ENCODE measurements at places on chromosomes 1 and 21. TPM values are rescaled to one million over a fixed set of nuclear protein-coding genes. Genes with fewer than 3 reads are reported as not detected.

- peaks cover 32% of the 10 kb centered on the region for H3K4me1 ChIP-seq
- H3K27ac ChIP-seq: no peak overlapping the region
- H3K36me3 ChIP-seq: no peaks in the 10 kb centered on the region
Measured at GRCh38 chr1:167104256-167104633, 10.4 kb downstream of the STYXL2 start.

GRCh38 chr1:65119951-65120350 lies 28.1 kb upstream of the AK4 start:
- H3K27ac ChIP-seq: no peak overlapping the region
- DNase-seq: no peak
- H3K4me1 ChIP-seq: no peaks in the 10 kb centered on the region
- no peaks in the 10 kb centered on the region for H3K36me3 ChIP-seq

- no peaks in the 10 kb centered on the region for H3K4me1 ChIP-seq
- H3K27me3 ChIP-seq: peaks cover 2% of the 10 kb centered on the region
- no peak overlapping the region for H3K4me3 ChIP-seq
Measured at GRCh38 chr1:29397981-29398380, 161.7 kb downstream of the PTPRU start.

DNA sequence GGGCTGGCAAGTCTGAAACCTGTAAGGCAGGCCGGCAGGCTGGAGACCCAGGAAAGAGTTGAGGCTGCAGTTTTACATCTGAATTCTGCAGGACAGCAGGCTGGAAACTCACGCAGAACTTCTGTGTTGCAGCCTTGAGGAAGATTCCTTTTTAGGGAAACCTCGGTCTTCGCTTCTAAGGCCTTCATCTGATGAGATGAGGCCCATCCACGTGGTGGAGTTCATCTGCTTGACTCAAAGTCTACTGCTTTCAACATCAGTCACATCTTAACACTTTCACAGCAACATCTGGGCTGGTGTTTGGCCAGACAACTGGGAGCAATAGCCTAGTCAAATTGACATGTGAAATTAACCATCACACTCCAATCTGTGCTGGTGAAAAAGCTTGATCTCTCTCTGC lies 57.1 kb downstream of the EVA1C start:
- H3K4me1 ChIP-seq: no peaks in the 10 kb centered on the region
- H3K27ac ChIP-seq: no peak overlapping the region
- H3K27me3 ChIP-seq: no peaks in the 10 kb centered on the region
- no peaks in the 10 kb centered on the region for H3K36me3 ChIP-seq

DNA sequence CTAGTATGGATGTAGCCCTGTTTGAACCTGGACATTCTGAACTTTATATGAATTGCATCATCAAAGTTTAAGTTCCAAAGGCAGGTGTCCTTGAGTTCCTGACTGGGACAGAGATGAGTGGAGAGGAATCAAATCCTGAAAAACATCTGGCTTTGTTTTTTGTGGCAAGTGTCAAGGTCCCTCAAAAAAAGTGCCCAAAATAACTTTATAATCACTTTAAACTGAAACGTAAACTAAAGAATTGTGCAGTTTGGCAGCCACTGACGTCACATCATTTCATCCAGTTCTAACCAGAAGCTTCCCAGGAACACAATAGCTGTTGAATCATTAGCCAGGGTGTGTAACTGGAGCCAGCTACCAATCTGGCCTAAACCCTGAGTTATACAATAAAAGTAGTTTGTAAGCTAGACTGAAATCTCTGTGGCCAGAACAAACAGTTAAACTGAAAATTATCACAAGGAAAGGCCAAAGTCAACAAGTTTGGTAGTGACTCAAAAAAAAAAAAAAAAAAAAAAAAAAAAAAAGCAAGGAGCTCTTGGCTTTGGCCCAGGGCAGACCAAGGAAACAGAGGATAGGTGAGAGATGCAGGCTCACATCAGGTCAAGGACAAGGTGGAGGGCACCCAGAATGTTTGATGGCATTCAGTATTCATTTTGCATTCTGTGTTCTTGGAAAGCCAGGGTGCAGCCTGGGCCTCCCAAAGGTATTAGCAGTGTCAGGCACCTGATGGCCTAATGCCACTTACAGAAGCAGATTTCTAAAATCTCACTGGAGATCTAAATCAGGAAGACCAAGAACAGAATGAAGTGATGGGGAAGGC lies 74.3 kb downstream of the TNFSF18 start:
- no peaks in the 10 kb centered on the region for H3K4me1 ChIP-seq
- no peak overlapping the region for H3K27ac ChIP-seq
- H3K36me3 ChIP-seq: no peaks in the 10 kb centered on the region
- no peak for DNase-seq

DNA sequence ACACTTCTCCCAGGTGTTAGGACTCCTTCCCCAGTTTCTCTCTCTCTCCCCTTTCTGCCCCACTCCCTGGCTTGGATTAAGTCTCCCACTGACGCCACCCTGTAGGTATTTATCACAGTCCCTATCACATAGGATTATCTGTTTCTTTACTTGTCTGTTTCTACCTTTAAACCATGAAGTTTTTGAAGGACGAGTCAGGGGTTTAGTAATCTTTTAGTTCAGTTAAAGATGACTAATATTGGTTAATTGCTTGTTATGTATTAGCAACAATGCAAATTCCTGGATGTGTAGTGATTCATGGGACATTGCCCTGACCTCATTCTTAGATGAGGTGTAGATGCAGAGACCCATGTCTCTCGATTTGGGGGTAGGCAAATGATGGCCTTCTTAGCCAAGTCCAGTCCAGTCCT lies 6.4 kb downstream of the LAMC1 start:
- no peak overlapping the region for H3K27ac ChIP-seq
- H3K36me3 ChIP-seq: no peaks in the 10 kb centered on the region
- H3K27me3 ChIP-seq: peaks cover 83% of the 10 kb centered on the region

- no peak overlapping the region for H3K27ac ChIP-seq
- H3K27me3 ChIP-seq: no peaks in the 10 kb centered on the region
- no peaks in the 10 kb centered on the region for H3K4me1 ChIP-seq
- H3K36me3 ChIP-seq: no peaks in the 10 kb centered on the region
Measured at GRCh38 chr1:217363319-217363718, 267.6 kb downstream of the GPATCH2 start.

GRCh38 chr1:119136401-119136800 lies 4.1 kb downstream of the WARS2 start:
- no peaks in the 10 kb centered on the region for H3K27me3 ChIP-seq
- no peak for DNase-seq
- no peak overlapping the region for H3K27ac ChIP-seq
- H3K4me3 ChIP-seq: no peak overlapping the region

GRCh38 chr1:6329851-6330250 lies 63.7 kb downstream of the ACOT7 start:
- DNase-seq: no peak
- H3K4me3 ChIP-seq: no peak overlapping the region
- H3K27ac ChIP-seq: no peak overlapping the region
- H3K27me3 ChIP-seq: no peaks in the 10 kb centered on the region

DNA sequence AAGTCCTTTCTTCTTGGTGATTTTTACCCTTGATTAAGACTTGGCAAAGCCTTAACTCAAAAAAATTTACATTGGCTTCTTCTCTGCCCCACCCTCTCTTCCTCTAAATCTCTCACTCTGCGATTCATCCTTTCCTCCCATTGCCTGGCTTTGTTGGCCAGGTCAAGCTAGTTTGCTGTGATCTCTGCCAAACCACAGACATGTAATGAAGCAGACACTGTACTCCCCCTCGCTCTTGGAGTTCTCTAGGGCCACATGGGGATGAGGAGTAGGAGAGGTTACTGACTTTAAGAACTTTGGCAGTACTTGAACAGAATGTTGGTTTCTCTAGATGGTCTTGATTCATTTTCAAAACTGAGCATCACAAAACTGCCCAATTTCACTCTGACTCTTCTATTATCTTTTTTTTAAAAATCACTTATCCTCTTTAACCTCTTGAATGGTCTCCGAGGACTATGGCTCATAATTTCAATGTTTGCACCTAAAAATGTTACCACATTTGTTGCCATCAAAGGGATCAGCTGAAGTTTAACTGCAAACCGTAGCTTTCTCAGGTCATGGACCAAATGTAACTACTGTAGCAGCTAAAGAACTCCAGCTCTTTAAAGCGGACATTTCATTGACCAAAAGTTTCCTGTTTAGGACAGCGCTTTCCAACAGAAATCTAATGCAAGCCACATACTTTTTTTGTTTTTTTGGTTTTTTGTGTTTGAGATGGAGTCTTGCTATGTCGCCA lies 62.7 kb upstream of the IPO9 start:
- DNase-seq: no peak
- H3K27me3 ChIP-seq: peaks cover 5% of the 10 kb centered on the region
- H3K27ac ChIP-seq: no peak overlapping the region

DNA sequence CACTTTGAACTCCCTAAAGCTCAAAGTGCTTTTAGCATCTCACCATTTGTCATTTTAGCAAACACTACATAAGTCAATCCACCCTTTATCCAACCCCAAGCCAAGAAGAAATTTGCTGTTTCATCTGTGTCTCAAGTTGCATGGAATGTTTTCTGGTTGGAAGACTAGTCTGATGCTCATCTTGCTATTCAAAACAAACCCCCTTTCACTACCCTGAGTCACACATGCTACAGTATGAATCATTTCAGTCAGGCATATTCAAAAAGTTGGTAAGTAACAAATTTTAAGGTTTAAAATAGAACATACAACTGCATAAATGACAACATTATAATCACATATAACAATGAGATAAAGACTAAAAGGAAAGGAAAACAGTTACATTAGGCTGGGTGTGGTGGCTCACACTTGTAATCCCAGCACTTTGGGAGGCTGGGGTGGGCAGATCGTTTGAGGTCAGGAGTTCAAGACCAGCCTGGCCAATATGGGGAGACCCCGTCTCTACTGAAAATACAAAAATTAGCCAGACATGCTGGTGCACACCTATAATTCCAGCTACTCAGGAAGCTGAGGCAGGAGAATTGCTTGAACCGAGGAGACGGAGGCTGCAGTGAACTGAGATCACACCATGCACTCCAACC lies 38.7 kb downstream of the DSTYK start:
- peaks cover 27% of the 10 kb centered on the region for H3K4me1 ChIP-seq
- H3K27me3 ChIP-seq: no peaks in the 10 kb centered on the region
- H3K27ac ChIP-seq: no peak overlapping the region
- DNase-seq: no peak
- H3K36me3 ChIP-seq: peaks cover 9% of the 10 kb centered on the region

- no peak overlapping the region for H3K4me3 ChIP-seq
- H3K4me1 ChIP-seq: peaks cover 9% of the 10 kb centered on the region
- peaks cover 35% of the 10 kb centered on the region for H3K27me3 ChIP-seq
- peaks cover 21% of the 10 kb centered on the region for H3K36me3 ChIP-seq
- no peak for DNase-seq
Measured at GRCh38 chr1:29122682-29123052, 1.0 kb downstream of the TMEM200B start.

DNA sequence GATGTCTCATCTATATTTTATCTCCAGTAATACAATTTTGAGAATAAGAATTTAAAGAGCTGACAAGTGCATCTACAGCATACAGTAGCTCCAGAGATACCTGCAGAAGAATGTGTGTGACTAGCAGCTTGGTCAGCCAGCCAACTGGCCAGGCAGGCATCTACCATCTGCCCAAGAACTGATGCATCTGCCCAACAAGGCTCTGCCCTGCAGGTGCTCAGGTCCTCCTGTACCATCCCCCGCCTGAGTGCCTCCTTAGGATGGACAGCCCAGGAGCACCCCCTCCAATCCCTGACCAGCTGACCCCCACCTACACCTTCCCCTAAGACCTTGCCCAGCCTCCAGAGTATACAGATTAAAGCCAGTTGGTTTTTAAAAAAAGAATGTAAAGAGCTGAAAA lies 30.3 kb downstream of the TMEM69 start:
- H3K36me3 ChIP-seq: peaks cover 5% of the 10 kb centered on the region
- H3K27me3 ChIP-seq: no peaks in the 10 kb centered on the region
- H3K4me1 ChIP-seq: no peaks in the 10 kb centered on the region
- DNase-seq: no peak
- H3K27ac ChIP-seq: no peak overlapping the region

DNA sequence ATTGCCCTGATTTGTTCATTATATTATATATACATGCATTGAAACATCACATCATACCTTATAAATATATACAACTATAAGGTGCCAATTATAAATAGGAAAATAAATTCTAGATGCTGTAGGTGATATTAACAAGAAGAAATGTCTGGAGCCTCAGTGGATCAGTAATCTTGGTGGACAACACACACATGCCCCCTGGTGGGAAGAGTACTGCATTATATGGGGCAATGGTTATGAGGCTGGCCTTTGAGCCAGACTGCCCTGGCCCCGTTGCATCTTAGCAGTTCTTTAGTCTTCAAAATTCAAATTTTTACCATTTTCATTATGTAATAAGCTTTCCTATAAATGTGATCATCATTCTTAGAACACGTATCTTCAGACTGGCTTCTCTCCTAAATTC lies 335.0 kb upstream of the GREM2 start:
- no peak overlapping the region for H3K4me3 ChIP-seq
- no peaks in the 10 kb centered on the region for H3K27me3 ChIP-seq
- H3K4me1 ChIP-seq: no peaks in the 10 kb centered on the region
- H3K27ac ChIP-seq: no peak overlapping the region
- peak; percentile 7 for DNase-seq
- no peaks in the 10 kb centered on the region for H3K36me3 ChIP-seq

DNA sequence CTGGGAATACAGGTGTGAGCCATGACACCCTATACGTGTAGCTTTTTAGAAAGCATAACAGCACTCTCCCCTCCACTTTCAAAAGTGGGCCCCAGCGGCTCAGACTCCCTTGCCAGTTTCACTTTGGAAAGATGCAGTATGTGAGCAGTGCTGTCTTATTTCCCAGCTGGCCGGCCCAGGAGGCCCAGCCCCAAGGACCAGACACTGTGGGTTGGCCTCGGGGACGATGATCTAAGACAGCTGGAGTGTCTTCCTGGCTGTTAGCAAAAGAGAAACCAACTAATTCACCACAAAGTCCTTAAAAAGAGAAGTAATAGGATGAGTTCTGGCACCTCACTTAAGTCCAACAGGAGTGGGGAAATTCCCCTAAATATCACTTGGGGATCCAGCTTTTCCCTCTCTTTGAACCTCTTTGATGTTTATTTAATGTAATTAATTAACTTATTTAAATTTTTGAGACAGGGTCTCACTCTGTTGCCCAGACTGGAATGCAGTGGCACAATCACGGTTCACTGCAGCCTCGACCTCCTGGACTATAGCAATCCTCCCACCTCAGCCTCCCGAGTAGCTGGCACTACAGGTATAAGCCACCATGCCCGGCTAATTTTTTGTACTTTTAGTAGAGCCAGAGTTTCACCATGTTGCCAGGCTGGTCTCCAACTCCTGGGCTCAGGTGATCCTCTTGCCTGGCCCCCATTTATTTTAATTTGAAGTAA lies 17.6 kb upstream of the CLIC4 start:
- peak overlapping the region; percentile 22 for H3K27ac ChIP-seq
- no peak overlapping the region for H3K4me3 ChIP-seq
- H3K4me1 ChIP-seq: peaks cover 17% of the 10 kb centered on the region
- H3K27me3 ChIP-seq: peaks cover 4% of the 10 kb centered on the region
- H3K36me3 ChIP-seq: no peaks in the 10 kb centered on the region

OR2T34 gene
- total RNA-seq: not detected
